ENCODE measurements at places on chromosomes 6 and 20.

DNA sequence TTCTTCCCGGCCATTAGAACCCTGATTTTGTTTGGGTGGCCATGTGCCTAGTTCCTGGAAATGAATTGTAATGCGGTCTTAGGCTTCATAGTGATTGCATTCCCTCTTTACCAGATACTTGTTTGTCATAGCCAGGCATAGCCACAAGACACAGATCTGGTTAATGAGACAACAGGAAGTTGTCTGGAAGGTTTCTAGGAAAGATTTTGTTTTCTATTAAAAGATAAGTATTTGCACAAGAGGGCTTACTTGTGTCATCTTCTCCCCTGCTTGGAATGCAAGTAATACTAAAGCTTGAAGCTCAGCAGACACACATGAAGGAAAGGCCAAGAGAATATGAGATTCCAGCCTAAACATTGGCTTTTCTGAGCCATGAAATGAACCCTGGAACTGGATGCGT lies 12.9 kb downstream of the FARS2 start:
- no peak for DNase-seq

DNA sequence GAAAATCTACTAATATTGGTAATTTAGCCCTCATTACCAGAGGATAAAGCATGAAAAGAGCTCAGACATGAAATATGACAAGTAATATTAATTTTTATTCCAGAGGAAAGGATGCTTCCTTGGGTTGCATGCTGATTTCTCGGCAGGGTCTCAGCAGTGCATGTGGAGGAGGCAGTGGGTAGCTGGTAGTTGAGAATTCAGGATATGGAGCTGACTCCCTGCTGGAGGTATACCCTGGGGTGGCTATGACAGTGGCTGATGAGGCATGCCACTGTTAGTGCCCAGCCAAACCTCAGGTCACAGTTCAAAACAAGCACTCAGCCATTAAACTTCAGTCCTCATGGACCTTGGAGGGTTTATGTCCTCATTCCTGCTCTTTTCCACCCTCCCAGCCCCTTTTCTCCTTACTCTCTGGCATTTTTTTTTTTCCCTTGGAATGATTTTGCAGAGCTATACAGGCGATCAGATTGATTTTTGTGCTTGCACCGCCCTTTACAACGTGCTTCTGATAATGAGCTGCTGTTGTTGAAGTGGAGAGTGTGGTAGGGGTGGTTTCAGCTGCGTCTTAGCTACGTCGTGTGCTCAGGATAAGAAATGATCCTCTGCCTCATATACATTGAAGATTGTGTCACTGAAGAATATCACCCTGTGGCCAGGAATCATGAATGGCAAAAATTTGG lies 761.9 kb upstream of the MMS22L start:
- DNase-seq = no peak

DNA sequence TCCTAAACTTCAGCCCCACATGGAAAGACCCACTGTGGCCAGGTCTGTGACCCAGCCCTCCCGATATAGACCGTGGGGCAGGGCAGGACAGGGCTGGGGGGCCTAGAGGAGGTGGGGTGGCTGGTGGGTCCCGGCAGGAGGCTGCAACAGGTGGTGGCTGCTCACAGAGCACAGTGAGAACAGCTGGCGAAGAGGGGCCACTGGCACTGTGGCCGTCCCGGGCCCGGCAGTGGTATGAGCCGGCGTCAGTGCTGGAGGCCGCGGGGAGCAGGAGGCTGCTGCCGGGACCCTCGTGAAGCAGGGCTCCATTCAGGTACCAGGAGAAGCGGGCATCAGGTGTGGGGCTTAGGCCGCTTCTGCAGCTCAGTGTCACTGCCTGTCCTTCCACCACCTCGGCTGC lies 13.4 kb downstream of the SIGLEC1 start:
- no peak for DNase-seq

- DNase-seq = no peak
Measured at GRCh38 chr6:79909517-79909916, 37.8 kb downstream of the ELOVL4 start.

- DNase-seq = no peak
Measured at GRCh38 chr20:42125426-42125825, 507.2 kb upstream of the CHD6 start.

DNA sequence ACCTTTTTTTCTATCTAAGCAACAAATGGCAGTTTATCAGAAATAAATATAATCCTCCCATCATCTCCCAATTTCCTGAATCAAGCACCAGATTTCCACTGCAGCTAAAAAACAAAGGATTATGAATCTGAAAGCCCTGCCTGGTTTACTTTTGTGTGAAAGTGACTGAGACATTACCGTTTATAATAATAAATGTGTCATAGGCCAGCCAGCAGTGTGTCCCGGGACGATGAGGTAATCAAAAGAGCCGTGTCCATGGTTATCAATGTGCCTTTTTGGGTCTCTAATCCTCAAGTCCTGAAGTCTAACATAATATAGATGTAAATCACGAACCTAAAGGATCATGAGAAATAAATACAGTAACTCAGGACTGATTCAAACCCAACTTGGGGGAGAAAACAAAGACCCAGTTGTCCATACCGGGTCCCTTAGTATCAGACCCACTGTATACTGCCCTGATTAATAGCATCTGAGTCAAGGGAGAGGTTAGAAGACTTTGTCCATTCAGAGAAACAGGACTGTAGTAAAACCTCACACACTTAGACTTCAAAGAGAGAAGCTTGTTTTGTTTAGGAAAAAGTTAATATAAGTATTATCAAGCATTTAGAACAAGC lies 149.1 kb downstream of the SASH1 start:
- no peak for DNase-seq

- DNase-seq = no peak
Measured at GRCh38 chr20:58026361-58026760, 202.1 kb downstream of the ANKRD60 start.

DNA sequence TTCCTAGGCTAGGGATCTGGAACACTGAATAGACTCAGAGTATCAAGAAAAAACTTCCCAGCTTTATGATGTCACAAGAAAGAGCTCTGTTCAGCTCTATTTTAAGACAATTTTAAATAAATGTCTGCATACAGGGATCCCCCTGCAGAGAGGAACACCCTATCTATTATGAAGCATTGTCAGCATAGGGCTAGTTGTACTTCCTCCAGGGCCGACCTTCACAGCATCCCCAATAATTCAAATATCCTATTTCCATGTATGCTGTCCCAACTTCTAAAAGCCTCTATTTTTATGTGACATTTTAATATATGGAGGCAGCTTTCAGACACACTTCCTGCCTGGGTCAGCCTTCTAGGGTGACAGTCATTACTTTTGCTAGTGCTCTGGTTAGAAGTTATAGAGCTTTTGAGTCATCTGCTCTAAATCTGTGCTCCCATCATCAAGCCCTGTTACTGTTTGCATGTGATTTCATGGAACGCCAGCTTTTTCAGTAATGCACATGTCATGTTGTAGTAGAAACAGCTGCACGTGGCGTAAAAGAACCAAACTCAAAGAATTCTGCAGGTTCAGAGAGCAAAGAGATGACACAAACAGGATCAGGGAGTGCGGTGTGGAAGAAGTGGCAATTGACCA lies 189.2 kb downstream of the ADGB start:
- DNase-seq = no peak

DNA sequence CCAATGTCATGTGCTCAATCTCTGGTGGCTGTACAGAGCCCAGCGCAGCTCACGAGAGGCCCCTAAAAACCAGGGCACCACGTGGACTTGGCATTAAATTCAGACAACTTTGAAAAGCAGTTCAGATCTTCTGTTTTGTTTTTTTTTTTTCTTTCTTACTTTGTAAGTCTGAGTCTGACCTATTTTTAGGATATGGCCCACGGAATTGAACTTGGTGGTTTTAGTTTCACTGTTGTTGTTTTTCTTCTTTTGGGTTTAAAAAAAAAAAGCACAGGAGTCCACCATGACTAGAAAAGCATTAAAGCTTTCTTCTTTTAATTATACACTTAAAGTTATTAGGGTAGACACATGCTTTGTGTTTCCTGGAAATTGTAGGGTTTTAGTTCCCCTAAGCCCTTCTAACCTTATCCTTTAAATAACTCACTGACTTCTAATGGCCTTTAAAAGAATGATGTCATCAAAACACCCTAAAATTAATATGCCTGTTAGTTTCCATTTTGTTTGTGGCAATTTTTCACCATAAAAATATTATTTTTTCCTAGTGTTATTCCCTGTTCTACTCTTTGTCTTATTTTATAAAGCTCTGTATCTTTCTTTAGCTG lies 48.5 kb upstream of the CCN2 start:
- DNase-seq = no peak

- DNase-seq = no peak
Measured at GRCh38 chr6:13474787-13475186, 12.6 kb downstream of the GFOD1 start.

GRCh38 chr6:335572-335971 lies 43.3 kb downstream of the DUSP22 start:
- DNase-seq = no peak

GRCh38 chr6:3561725-3562124 lies 104.9 kb upstream of the SLC22A23 start:
- no peak for DNase-seq

DNA sequence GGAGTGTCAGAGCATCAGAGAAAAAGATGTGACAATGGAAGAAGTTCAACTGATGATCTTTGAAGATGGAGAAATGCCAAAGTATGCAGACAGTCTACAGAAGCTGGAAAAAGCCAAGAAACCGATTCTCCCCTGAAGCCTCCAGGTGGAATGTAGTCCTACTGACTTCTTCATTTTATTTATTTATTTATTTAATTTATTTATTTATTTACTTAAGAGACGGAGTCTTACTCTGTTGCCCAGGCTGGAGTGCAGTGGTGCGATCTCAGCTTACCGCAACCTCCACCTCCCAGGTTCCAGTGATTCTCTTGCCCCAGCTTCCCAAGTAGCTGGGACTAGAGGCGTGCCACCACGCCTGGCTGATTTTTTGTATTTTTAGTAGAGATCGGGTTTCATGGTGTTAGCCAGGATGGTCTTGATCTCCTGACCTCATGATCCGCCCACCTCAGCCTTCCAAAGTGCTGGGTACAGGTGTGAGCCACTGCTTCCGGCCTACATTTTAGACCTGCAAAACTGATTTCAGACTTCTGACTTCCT lies 2.2 kb upstream of the RPF2 start:
- no peak for DNase-seq

DNA sequence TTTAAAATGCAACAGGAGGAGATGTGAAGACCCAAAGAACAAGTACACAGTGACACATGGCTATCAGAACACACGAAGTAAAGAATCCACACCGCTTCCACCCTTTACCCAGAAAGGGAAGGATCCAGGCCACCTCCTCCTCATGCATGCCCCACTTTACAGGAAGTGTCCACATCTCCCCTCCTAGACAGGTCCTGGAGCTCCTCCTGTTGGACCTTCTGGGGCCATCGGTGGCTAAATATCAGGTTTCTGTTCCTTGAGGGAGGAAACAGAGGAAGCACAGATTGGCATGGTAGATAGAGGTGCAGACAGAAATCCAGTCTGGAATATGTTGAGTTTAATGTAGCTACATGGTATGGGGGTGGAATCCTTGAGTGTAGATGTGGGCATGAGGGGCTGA lies 10.9 kb downstream of the NINL start:
- no peak for DNase-seq

DNA sequence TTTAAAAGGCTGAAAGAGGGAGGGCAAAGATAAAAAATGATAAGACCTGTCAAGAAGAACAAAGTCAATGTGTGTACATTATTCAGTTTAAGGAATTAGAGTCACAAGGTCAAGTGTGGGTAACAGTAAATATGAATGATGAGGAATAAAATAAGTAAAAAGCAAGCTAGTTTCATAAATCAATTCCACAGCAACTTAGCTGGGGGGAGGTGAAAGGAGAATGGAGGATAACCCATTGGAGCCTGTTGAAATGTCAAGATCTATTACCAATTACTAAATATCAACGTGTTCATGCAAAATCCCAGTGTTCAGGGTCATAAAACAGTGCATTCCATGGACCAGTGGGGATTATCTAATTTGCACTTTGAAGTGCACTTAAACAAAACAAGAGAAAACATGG lies 242.9 kb downstream of the TBX18 start:
- no peak for DNase-seq

DNA sequence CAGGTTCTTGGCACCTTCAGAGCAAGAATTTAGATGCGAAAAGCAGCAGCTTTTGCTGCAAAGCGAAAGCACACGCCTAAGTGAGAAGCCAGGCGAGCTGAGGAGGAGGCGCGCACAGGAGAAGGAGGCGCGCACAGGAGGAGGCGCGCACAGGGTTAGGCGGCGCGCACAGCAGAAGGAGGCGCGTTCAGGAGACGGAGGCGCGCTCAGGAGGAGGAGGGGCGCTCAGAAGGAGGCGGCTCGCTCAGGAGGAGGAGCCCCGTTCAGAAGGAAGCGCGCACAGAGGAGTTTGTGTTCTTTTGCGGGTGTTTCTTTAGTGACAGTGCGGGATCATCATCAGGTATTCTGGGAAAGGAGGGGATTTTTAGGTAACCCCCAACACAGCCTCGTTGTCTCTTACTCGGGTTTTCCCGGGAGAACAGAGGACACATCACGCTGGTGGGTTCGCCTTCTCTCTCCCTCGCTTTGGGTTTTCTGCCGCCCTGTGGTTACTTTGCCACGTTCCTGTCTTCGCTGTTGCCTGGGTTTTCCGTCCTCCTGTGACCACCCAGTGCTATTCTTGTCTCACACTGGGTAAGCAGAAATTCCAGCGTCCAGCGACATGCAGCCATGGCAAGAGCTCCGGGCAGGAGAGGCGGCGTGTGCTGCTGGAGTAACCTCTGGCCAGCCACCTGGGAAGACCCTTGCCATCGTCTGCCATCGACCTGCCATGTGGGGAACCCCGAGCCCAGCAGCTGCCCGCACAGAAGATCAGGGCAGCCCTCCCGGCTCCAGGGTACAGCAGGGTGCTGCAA lies 47.0 kb downstream of the WDR27 start:
- peak; percentile 63 for DNase-seq

- DNase-seq = no peak
Measured at GRCh38 chr6:15036690-15037245, 209.1 kb upstream of the JARID2 start.

DNA sequence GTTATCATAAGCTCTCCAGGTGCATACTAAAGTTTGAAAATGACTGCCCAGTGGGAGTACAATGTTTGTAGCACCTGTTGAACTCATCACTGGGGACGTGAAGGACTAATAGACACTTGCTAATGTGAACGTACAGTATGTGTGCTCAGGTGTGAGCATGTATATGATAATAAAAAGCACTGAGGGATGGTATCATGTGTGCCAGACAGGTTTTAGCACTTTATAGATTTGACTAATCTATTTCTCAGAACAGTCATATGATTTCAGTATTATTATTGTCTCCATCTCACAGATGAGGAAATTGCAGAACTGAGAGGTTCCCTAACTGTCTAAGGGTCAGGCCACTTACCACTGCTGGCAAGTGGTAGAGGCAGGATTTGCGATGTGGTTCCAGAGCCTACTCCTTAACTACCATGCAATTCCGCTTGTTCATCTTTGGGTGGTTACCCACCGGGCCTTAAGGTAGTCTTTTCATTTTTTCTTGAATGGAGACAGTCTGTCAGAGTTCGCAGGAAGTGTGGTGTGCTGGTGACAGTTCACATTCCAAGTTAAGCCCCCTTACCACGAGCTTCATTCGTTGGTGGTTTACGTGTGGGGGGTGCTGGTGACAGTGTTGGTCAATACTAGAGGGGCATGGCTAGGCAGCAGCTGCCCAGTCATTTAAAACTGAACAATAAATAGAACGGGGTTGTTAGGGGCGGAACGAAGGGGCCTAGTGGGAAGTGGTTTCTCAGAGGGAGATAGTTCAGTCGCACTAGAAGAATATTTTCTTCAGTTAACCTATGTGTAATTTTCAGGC lies 46.8 kb downstream of the RREB1 start:
- DNase-seq = peak; percentile 13
